ENCODE measurements at places on chromosomes 6 and 20.

DNA sequence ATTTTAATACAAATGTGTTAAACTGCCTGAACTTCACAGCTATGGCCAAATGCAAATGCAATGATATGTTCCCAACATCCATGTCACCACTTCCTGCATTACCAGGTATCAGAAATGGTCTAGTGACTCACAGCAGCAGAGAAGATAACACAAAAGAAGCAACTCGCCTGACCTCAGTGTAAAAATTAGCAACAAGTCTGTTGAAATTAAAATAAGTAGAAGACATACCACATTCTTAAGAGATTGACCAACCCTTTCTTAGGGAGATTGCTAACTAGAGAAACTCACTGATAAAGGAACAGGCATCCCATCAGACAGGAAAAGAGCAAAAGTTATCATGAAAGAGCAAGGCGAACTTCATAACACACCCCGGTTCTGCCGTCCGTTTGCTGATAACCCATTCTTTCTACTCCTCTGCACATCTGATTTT, 45.1 kb downstream of the RNASET2 start:
- no peak for DNase-seq

DNA sequence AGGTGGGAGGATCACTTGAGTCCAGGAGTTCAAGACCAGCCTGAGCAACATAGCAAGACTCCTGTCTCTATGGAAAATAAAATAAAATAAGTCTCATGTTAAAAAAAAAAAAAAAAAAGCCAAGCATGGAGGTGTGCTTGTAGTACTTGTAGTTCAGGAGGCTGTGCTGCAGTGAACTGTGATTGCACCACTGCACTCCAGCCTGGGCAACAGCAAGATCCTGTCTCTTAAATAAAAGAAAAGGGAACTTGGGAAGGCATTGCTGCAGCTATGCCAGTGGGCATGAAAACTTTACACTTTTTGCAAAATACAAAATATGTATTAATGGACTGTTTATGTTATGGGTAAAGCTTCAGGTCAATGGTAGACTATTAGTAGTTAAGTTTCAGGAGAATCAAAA, 37.5 kb upstream of the REV3L start:
- no peak for DNase-seq

- DNase-seq, result peak; percentile 37
Observed at GRCh38 chr6:49556429-49556837, 6.0 kb downstream of the C6orf141 start.

DNA sequence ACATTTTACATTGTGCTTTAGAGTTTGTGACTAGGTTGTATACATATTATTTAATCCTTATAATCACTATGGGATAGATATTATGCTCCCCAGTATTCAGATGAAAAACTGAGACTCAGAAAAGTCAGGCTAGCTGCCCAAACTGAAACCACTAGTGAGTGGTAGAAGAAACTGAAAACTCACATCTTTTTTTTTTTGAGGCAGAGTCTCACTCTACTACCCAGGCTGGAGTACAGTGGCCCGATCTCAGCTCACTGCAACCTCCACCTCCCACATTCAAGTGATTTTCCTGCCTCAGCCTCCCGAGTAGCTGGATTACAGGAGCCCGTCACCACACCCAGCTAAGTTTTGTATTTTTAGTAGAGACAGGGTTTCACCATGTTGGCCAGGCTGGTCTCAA, 22.2 kb downstream of the RNF24 start:
- no peak for DNase-seq

- no peak for DNase-seq
Observed at GRCh38 chr6:154266560-154267099, 90.0 kb downstream of the IPCEF1 start.

DNA sequence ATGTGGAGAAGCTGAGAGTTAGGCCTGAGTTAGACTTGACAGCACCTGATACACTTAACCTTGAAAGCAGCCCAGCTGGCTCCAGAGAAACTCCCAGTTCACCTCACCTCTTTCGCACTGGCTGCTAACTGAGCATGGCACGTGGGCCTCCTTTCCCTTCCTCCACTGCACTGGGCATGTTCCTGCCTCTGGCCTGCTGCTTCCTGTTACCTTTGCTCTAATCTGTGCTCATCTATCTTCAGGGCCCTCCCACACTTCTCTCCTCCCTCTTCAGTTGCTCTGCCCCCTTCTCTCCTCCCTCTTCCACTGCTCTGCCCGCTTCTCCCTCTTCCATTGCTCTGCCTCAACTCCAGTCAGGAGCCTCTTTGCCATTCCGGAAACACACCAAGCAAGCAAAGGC, 13.7 kb upstream of the UBE2V1 start:
- no peak for DNase-seq
